ENCODE measurements at places on chromosomes 2 and 18.
A peak's percentile ranks its signal among the peaks of the same experiment; 100 is the strongest.

DNA sequence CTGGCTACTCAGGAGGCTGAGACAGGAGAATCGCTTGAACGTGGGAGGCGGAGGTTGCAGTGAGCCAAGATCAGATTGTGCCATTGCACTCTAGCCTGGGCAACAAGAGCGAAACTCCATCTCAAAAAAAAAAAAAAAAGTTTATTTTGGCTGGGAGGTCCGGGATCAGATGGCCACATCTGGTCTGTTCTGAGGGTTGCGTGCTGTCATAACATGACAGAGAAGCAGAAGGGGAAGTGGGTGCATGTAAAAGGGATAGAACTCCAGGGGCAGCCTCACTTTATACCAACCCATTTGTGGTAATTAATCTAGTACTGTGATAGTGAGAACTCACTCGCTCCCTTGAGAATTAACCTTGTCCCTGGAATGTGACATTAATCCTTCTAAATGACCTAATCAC, 101.2 kb downstream of the PTPN4 start:
- no peak for DNase-seq

- no peak for DNase-seq
Observed at GRCh38 chr18:13353084-13353823, 134.7 kb downstream of the LDLRAD4 start.

DNA sequence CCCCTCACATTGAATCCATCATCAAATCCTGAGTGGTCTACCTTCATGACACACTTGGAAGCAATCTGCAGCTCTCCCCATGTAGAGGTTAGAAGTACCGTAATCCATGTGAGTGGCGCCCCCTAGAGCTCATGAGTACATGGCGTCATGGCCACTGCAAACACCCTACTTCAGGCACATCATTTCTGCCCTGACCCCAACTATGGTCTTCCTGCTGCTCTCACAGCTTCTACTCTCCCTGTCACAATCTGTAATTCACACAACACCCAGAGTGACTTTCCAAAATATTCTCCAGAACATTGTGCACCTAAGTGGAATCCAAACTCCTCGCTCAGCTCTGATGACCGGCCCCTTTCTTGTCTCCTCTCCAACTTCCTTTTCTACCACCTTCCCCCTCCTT, 141.9 kb downstream of the ANKRD44 start:
- peak; percentile 52 for DNase-seq

GRCh38 chr2:100352521-100352920, 30.2 kb upstream of the LONRF2 start:
- no peak for DNase-seq

- no peak for DNase-seq
Observed at GRCh38 chr2:51722311-51722710, 690.4 kb upstream of the NRXN1 start.

- peak; percentile 55 for DNase-seq
Observed at GRCh38 chr2:10493634-10494281, 45.6 kb upstream of the ODC1 start.

DNA sequence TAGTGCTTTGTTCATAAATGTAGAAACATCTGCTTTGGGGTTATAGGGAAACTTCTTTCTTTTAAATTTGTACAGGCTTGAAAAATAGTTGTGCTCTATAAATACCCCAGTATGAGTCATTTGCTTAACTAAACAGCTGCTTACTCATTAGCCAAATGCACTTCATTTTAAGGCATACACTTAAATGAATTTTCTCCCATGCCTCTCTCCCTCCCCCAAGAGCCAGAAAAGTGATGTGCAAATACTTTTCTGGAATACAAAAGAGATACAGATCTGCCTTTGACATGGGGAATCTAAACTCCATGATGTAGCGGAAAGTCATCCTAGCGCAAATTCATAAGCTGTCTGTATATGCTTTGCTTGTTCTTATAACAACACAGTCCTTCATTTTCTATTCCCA, 469.4 kb downstream of the DLGAP1 start:
- DNase-seq, result no peak

GRCh38 chr2:20421988-20422370, 24.9 kb upstream of the RHOB start:
- no peak for DNase-seq
